T-helper 17 cell (primary cell): ENCODE measurements at places on chromosomes 12 and 14.

GRCh38 chr14:60506462-60506984 lies 2.4 kb upstream of the SIX6 start:
- DNase-seq: no peak

GRCh38 chr12:124938108-124938507 lies 23.7 kb upstream of the UBC start:
- DNase-seq: no peak

DNA sequence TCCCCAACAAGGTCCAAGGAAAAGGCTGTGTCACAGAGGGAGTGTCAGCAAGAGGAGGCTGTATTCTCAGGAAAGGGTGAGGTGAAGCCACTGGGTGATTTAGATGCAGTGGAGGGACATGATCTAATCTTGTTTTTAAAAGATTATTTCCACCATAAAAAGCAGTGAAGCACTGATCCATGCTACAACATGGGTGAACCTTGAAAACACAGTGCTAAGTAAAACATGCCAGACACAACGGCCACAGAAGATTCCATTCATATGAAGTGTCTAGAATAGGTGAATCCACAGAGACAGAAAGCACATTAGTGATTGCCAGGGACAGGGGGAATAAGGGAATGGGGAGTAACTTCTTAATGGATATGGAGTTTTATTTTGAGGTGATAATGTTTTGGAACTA lies 12.8 kb downstream of the RITA1 start:
- DNase-seq: no peak

DNA sequence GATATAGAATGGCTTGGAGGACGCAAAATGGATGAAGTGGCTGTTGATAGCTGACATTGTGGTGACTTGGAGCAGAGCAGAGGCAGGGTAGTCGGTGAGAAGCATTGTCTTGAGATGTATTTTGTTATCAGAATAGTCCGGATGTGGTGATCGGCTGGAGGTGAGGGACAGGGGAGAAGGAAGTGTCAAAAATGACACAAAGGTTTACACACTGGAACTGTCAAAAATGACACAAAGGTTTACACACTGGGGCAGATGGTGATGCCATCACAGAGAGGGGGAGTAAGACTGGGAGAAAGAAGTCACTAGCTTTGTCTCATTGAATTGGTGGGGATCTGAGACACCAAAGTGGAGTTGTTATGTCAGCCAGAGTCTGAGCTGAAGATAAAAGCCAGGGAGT lies 30.1 kb downstream of the CDKL1 start:
- no peak for DNase-seq

- DNase-seq: no peak
Measured at GRCh38 chr12:124002021-124002644, 29.1 kb downstream of the ZNF664 start.

DNA sequence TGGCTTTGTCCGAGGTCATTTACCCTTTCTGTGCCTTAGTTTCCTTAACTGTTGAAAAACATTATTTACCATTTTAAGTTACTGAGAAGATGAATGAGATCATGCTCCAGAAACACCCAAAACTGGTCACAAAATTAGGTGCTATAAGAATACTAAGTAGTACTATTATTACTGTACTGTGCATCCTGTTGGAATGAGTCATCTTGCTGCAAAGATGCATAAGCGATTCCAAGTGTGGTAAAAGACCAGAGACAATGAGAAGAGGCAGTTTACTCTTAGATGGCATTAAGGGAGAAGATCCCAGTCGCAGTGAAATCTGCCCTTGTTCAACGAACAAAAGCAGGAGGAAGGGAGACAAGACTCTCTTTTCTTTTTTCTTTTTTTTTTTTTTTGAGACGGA lies 4.2 kb upstream of the PLEKHA5 start:
- DNase-seq: no peak

DNA sequence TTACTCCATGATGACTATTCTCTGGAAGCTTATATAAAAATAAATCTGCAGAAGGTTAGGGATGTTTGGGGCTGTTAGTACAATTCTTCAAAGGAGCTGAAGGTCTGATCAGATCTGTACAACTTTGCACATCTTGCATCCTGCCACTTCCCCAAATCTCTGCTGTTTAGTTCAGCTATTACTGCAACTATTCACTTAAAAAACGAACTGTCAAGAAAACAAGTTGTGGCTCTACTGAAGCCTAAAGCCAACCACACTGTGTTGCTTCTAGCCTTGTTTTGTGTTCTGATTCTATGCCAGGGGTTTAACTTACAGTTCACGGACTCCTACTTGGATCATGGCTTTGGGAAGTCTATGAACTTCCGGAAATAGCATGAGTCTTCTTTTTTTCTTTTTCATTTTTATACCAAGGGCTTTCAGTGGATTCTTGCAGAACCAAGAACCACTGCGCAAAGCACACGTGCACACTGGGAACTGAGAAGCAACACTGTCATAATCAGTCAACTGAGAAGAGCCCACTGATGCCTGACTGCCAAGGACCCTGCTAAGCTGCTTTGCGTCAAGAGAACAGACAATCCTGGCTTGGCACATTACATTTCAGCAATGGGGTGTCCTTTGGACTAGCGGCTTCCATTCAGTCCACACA lies 66.3 kb upstream of the EEA1 start:
- no peak for DNase-seq

DNA sequence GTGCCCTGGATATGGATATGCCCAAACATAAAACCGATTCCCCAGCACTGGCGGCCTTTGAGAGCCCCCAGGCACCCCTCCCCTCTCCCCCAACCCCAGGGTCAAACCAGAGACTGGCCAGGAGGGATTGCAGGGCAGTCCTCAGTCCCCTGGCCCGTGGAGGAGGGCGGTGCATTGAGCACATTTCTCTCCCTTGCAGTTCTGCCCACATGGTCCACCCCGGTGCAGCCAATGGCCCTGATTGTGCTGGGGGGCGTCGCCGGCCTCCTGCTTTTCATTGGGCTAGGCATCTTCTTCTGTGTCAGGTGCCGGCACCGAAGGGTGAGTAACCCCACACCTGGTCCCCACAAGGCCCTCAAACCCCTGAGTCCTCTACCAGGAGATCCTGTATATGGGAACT lies 3.4 kb upstream of the GPR162 start:
- no peak for DNase-seq

DNA sequence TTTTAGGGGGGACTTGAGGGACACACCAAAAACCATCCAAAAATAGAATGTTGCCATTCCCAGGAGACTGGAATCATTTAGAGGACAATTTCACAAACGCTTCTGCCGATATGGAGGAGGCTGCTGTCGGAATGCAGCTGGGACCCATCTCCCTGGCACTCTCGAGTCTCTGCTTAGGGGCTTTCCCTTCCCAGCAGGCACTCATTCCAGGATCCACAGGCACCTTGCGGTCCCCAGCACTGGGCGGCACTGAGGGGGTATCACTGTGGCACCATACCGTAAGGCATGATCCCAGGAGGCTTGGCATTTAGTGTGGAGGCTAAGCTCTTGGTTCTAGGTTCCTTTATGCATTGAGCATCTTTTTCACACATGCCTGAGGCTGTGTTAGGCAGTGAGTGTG lies 36.6 kb upstream of the LTBP2 start:
- no peak for DNase-seq

DNA sequence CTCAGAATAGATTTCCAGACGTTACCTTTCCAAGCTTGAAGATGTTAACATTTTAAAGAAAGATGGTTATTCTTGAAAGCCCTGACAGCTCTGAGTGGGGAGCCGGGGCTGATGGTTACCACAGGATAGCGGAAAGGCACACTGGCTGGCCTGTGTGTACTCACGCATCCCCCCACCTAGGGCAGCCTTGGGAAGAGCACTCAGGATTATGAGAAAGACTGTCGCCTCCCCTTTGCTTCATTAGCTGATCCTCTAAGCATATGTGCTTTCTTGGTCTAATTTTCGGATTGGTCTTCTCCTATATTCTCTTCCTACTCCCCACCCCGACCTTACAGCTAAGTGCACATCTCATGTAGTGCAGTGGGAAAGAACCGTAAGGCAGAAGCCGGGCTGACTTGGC lies 20.7 kb downstream of the NTF3 start:
- no peak for DNase-seq

DNA sequence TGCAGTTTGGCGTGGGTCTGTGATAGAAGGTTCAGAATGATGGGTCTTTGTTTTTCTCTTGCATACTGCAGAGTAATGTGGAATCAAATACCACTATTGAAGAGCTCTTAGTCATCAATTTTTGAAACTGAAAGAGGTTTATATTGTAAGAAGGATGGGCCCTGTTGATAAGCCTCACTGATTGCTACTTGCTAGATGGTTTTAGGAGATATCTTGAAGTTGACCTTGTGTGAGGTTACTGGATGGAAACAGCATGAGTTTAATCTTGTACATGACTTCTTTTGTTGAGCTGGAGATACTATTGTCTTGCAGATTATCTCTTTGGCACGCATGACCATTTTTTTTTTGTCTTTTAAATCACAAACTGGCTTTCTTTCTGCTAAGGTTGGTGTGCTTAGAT lies 13.8 kb downstream of the BICD1 start:
- DNase-seq: no peak

- no peak for DNase-seq
Measured at GRCh38 chr12:8985213-8985754, 4.1 kb upstream of the KLRG1 start.

GRCh38 chr12:121423682-121424623 lies 24.0 kb downstream of the RNF34 start:
- DNase-seq: no peak

DNA sequence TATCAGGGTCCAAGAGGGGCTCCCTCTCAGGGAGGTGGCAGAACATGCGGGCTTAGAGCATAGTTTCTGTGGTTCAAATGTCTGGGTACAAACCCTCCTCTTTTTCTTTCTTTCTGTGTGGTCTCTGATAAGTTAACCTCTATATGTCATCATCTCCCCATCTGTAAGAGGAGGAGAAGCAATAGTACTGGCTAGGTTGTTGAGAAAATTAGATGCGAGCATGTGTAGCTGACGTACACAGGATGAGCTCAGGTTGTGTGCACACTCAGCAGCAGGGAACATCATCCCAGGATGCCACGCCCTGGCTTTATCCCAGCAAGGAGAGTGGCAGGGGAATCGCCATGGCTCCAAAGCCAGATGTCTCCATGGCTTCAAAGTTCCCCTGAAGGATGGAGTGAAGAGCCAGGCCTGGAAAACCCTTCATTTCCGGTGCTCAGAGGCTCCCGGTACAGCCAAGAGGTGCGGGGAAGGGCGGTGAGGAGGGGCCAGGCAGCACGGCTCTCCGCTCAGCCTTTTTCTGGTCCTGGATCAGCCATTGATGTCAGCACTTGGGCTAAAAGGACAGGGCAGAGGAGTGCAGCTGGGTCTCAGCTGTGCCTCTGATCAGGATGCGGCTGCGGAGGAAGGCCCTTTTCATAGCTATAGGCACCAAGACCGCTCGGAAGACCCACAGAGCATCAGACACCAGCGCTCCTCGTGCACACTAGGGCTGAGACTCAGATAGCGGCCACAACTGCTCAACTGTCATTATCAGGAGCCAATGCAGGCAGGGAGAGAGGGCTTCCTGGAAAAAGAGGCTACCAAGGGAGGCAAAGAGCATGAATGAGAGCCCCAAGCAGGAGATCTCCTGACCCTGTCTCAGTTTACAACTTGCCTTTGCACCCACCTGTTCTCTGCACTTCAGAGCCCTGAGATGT lies 41.5 kb downstream of the ARL6IP4 start:
- no peak for DNase-seq

DNA sequence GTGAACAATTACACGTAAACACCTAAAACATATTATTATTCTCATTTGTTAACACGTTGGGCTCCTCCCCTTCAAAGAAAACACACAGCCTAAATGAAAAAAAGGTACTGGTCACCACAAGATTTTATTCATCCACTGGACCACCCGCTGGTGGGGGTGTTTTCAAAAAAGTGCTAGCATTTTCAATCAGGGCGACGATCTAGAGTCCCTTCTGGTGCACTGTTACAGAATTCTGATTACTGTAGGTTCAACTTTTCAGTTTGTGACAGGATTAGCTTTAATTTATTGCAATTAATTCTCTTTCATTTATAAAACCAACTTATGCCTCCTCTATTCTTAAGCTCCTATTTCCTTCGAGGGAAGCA lies 443 bp downstream of the MAGOHB start:
- no peak for DNase-seq

GRCh38 chr14:22252686-22253085 lies 336.3 kb downstream of the DAD1 start:
- DNase-seq: no peak

GRCh38 chr14:68794851-68795596 lies 2.2 kb upstream of the ZFP36L1 start:
- DNase-seq: peak; percentile 34

GRCh38 chr12:16658699-16659098 lies 52.7 kb upstream of the LMO3 start:
- no peak for DNase-seq

- DNase-seq: no peak
Measured at GRCh38 chr14:65789363-65789762, 376.8 kb downstream of the FUT8 start.

GRCh38 chr14:74085047-74085637 lies 386 bp downstream of the LIN52 start:
- no peak for DNase-seq
